ENCODE measurements at places on chromosomes 3 and 15.

DNA sequence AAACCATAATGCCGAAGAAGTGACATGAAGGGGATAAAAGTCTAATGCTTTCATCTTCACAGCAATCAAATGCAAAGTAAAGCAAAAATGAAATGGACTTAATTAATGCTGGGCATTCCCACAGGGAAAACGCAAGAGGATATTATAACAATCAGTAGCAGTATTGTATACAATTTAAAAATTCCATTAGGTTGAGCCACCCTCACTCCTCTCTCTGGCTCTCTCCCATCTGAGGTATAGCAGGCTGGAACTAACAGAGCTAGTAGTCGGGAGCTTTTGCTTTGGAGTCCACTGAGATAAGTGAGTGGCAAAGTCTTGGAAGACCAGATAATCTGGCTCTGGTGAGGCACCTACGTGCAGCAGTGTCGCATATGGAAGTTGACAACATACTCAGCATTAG lies 33.9 kb downstream of the DET1 start:
- DNase-seq = no peak

- DNase-seq = no peak
Measured at GRCh38 chr3:48208076-48208475, 15.2 kb upstream of the CAMP start.

DNA sequence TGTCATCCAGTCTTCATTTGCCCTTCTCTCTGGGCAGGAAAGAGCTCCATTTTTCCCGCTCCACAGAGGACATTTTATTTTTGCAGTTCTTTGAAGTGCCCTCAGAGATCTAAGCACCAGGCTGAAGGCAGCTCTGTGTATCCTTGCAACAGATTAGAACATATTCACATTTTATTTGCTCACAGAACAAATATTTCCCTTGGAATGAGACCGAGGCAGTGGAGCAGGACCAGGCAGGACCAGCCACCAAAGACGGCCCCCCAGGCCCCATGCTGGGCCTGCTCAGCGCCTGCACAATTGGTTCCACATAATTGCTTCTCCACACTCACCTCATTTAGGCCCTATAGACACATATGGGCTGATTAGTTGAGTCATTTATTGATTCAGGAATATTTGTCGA lies 15.7 kb upstream of the ETV5 start:
- no peak for DNase-seq

DNA sequence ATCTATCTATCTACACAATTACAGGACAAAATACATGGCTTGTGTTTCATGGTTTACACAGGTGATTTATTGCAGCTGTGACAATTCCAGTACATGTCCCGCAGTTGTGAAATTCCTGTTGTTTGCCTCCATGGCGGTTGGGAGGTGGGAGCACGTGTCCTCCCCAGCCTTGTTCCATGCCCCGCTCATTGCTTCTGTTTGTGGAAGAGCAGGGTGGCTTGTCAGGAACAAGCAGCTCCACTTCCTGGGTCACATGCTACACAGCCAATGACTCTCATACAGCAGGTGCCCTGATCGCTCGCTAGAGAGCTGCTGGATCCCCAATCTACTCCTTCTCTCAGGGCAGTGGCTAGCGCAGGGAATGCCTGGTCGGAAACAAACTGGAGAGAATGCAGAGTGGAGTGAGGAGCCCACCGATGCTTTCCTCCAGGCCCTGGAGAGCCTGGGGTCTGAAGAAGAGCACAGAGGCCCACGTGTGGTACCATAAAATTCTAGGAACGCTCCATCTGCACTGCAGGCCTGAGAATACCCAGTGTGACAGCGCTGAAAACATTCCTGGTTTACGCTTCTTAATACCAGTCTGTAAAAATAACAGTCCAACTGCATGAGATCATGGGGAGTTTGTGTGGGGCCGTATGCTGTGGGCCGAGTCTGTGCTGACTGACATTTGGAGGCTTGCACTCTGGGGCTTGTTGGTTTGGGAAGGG lies 270.6 kb upstream of the RGMA start:
- no peak for DNase-seq

GRCh38 chr3:153704115-153704514 lies 417.1 kb upstream of the ARHGEF26 start:
- no peak for DNase-seq

DNA sequence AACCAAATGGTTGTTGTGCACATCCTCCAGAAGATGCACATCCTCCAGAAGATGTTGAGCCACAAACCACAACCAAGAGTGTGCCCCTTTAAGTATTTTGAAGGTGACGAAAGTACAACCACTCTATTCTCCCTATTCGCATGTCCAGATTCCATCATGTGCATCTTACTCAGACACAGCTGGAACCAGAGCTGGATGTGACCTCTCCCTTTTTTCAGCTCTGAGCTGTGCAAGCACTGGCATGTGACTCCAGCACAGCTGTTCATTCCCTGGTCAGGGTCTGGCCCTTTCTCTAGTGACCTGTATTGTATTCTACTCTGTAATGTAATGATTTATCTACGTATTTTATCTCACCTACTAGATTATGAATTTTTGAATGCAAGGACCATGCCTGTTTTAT lies 29.3 kb upstream of the DLG1 start:
- DNase-seq = no peak

GRCh38 chr3:9037144-9037711 lies 74.0 kb upstream of the RAD18 start:
- no peak for DNase-seq

DNA sequence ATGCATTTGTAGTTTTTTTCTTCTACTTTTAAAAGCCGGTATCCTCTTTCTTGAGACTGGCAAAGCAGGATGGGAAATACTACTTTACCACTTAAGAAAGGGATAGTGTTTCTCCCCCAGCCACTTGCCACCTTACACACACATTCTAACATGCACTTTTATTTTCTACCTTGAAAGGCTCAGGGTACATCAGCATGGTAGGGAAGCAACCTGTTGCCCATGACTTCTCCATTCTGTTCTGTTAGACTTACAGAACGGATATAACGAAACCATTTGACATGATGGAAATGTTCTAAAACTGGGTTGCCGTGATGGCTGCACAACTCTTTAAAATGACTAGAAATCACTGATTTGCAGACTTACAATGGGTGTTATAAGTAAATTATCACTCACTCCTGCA lies 405.5 kb downstream of the SHQ1 start:
- no peak for DNase-seq

- no peak for DNase-seq
Measured at GRCh38 chr15:73052653-73053397, 562 bp downstream of the NEO1 start.

GRCh38 chr3:15102836-15103235 lies 3.9 kb upstream of the RBSN start:
- no peak for DNase-seq

DNA sequence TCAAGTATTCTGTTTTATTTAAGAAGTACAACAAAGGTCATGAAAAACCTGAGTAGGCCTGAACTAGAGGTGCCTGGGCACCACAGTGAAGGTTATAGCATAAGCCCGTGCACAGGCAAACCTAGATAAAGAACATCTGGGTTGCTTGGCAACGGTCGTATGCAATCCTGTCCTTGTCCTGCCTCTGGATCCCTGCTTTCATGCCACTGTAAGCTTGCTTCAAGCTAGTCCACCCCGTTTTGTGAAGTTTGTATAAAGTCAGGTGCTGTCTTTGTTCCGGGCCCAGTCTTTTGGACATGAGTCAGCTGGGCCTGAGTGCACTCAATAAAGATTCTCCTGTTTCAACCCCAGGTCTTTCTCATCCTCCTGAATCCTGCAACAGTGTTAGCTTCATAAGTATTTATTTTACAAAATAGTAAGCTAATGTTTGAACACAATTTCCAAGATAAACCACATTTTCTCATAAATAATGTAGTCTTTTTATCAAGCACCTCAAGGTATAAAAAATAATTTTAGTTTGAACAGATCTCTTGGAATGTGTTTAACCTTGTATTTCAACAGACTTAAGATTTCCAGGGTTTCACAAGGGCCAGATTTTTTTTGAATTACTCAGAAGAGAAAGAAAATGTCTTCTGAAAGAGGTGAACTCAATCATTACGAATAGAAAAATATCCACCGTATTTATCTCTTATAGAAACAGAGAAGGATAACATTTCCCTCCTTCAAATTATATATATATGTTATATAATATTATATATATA lies 14.3 kb upstream of the SLC9C1 start:
- DNase-seq = no peak

Measured in activated T-helper 1 cell treated with anti-CD3 and anti-CD28 coated beads, Interleukin-2, amount 50 U/mL, for 16 hours (primary cell).